ENCODE measurements at places on chromosomes 2 and 18. TPM values are rescaled to one million over a fixed set of nuclear protein-coding genes. Genes with fewer than 3 reads are reported as not detected.

GRCh38 chr2:127733113-127733815 is 32.0 kb downstream of the SFT2D3 start:
- no peaks in the 10 kb centered on the region for H3K27me3 ChIP-seq
- H3K27ac ChIP-seq = no peak overlapping the region
- H3K4me1 ChIP-seq = no peaks in the 10 kb centered on the region
- H3K36me3 ChIP-seq = peaks cover 25% of the 10 kb centered on the region
- no peak overlapping the region for H3K4me3 ChIP-seq
- no peak for DNase-seq

- no peak for DNase-seq
- H3K27ac ChIP-seq = no peak overlapping the region
- H3K27me3 ChIP-seq = peaks cover 6% of the 10 kb centered on the region
- H3K4me3 ChIP-seq = no peak overlapping the region
These were observed 216.5 kb downstream of the CDCA7 start for GRCh38 chr2:173571021-173571821.

DNA sequence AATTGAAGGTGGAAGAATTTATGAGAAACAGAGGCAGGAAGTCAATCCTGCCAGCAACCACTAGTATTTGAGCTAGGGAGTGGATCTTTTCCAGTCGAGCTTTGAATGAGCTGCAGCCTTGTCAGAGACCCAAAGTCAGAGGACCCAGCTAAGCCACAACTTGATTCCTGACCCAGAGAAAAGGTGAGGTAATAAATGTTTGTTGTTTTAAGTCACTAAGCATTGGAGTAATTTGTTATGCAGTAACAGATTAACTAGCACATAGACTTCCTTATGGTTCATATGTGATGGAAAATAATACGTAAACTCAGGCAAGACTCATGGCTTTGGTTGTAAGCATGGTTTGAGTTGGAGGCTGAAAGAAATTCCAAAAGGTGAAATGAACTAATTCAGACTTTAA is 21.6 kb downstream of the EFEMP1 start:
- no peak overlapping the region for H3K27ac ChIP-seq
- no peak for DNase-seq
- H3K4me3 ChIP-seq = no peak overlapping the region
- H3K36me3 ChIP-seq = no peaks in the 10 kb centered on the region
- no peaks in the 10 kb centered on the region for H3K4me1 ChIP-seq

DNA sequence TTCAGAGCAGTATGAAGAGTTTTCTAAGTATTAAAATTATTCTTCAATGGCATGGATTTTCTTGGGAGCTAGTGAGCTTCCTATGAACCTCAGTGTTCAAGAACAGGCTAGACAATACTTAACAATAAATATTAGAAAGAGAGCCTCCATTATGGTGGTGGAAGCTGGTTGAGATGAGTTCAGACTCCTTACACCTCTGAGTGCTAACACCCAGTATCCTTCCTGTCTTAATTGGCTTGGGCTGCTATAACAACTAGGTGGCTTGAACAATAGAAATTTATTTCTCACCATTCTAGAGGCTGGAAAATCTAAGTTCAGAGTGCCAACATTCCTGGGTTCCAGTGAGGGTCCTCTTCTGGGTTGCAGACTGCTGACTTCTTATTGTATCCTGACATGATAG is 369.4 kb upstream of the HNRNPA3 start:
- H3K4me1 ChIP-seq = no peaks in the 10 kb centered on the region
- no peak overlapping the region for H3K4me3 ChIP-seq
- peaks cover 7% of the 10 kb centered on the region for H3K27me3 ChIP-seq
- DNase-seq = no peak
- H3K36me3 ChIP-seq = no peaks in the 10 kb centered on the region

DAPL1 gene
- total RNA-seq = not detected

CENPA gene
- 0.42 TPM for total RNA-seq

RNF125 gene
- 3.1 TPM for total RNA-seq

COL4A3 gene
- 18.3 TPM for total RNA-seq

Measured in activated B cell treated with CpG ODN at 0.5 μM for 24 hours (primary cell).